Stimulated activated CD4-positive, alpha-beta T cell treated with anti-CD3 and anti-CD28 coated beads, Interleukin-4, amount 100 ng/mL, for 4 hours (primary cell): ENCODE measurements at places on chromosomes 4 and X.

DNA sequence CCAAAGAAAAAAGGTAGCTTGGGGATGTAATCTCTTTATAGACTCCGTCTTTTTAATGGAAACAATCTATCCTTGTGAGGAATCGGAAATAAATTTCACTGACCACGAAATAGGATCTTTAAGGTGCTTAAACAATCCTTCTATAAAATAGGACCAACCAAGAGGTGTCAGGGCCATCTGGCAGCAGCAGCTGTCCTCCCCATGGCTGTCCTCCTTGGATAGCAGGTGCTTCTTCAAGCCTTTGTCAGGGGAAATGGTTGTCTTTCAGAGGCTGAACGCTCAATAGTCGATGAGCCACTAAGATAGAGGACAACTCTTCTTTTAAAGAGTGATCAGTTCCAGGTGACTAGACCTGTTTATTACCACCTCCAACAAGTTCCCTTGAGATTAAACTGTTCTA lies 231.0 kb downstream of the ADGRL3 start:
- no peak for DNase-seq

DNA sequence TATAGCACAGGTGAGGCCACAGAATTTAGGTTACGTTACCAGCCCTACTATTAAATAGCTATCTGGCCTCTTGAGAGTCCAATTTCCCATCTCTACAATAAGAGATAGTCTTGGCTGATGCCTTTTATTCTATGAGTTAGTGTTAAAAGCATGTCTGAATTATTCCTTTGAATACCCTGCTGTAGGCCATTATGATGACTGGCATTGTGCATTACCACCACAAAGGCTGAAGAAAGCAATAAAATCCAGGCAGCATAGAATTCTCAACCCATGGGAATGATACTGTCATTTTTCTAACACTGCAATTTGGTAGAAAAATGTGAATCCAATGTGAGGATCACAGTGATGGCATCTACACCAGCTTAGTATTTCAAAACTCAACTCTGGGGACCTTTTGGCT lies 51.4 kb downstream of the OTC start:
- no peak for DNase-seq

DNA sequence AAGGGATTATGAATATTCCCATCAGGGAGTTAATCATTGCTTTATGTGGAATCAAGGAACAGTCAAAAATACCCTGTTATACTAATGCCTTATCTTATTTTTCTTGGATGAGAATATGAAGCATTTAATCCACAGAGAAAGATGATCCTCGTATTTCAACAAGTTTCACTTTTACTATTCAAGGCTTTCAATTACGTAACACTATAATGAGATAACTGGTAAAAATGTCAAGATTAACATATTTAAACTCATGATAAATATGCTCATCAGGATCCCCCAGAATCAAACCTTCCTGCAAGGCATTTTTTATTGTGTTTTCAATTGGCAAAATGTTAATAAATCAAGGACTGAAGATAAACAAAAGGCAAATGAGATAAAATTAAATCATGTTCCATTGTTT lies 5.1 kb downstream of the ZXDA start:
- DNase-seq, result no peak

GRCh38 chr4:89275587-89275986 lies 32.0 kb downstream of the GPRIN3 start:
- no peak for DNase-seq

DNA sequence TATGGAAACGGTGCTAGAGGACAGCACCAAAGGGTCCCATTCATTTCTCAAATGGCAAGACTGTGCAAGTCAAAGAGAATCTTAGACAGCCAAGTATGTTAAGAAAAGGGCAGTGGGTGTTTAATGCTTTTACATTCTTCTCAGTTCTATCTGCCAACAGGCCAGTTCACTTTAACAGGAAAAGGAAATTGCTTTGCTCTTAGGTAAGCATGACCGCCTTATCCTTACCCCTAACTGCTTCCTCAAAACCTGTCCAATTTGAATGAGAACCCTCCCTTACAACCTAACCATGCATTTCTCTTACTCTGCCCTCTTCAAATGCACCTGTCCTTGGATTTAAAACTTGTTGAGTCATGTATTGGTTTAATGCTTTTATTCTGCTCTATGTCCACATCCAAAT lies 44.5 kb upstream of the BLTP1 start:
- no peak for DNase-seq

DNA sequence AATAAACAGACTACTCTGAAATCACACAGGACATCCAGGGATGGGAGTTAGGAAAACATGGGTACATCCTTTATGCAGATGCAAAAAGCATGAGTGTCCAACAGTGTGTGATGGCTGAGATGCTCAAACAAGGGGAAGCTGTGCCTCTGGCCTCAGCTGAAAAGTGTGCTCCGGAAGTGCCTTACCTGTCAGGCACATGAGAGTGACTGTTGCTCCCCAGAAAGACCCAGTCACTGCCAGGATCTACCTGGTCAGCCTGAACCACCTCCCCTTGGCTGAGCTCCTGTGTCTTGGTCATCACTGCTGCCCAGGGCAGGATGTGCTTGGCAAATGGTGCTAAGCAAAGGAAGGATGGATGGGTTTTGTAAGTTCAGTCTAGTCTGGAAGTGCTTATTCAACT lies 4.0 kb downstream of the PPP2R2C start:
- DNase-seq, result no peak
